ENCODE measurements at places on chromosomes 4 and X. TPM values are rescaled to one million over a fixed set of nuclear protein-coding genes. Genes with fewer than 3 reads are reported as not detected.

The DRD5 gene
- total RNA-seq, result not detected

The CXorf51A gene
- total RNA-seq, result not detected

The BEND2 gene
- not detected for total RNA-seq

The MCTS1 gene
- total RNA-seq, result 38.9 TPM

The MSANTD1 gene
- 0.59 TPM for total RNA-seq

GRCh38 chr4:63784822-63785221, 624.4 kb downstream of the TECRL start:
- no peak for DNase-seq

GRCh38 chr4:2341261-2341841, 77.1 kb downstream of the ZFYVE28 start:
- DNase-seq, result no peak

- DNase-seq, result peak; percentile 6
Measured at GRCh38 chr4:141077611-141078225, 55.6 kb downstream of the RNF150 start.

DNA sequence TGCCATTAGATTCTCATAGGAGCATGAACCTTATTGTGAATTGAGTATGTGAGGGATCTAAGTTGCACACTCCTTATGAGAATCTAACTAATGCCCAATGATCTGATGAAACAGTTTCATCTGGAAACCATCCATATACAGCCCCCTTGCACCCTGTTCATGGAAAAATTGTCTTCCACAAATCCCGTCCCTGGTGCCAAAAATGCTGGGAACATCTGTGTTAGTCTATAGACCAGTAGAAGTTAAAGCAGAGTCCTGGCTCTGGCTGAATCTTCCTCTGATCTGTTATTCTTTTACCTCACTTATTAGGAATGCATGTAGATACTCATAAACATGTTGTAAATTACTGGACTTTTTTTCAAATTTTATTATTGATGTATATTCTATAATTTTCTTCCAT, 29.2 kb downstream of the SULT1B1 start:
- DNase-seq, result no peak

DNA sequence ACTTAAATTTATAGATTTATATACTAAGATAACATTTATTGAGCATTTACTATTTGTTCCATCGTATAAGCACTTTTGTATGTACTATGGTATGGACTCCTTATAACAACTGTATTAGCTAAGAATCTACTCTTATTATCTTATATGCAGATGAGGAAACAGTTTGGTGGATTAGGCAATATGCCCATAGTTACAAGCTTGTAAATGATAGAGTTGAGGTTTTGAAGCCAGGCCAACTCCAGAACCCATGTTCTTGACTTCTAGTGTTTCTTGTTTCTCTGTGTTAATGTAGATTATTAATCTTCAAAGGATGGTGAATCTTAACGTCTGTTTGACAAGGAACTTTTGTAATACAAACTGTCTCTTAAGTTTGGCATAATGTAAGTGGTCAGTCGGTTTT, 71.3 kb downstream of the STIM2 start:
- no peak for DNase-seq

DNA sequence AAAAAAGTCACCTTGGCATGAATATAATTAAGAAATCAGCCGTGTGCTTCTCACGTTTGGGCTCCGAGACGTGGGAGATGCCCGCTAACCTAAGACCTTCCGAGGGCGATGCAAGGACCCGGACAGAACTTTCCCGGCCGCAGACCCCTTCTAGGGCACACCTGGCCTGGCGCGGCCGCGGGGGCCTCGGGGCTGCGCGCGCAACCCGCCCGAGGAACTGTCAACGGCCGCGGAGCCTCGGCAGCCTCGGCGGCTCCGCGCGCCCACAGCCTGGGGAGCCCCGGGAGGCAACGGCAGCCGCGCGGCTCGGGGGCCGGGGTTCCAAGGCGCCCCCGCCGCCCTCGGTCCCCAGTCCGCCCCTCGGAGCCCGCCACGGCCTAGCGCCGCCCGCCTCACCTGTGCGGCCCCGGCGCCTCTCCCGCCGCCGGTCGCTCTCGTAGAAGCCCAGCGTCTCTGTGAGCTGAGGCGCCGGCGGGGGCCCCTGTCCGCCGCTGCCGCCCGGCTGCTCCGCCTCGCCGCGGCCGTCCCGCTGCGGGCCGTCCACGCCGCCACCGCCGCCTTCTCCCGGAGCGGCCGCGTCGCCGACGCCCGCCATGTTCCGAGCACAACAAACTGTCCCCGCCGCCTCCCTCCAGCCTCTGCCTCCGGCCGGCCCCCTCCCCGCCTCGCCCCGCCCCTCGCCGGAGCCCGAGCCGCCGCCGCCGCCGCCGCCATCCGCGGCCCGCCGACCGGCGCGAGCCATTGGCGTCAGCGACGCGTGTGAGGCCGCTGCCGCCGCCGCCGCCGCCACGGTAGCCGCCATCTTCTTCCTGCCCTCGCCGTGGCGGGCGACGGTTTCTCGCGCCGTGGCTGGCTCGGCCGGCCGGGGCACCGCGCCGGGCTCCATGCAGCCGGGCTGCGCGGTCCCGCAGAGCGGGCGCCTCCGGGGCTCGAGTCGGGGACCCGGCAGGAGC, at the start of gene TAPT1:
Gene TAPT1, minus strand, starts transcription at position 609 of the 953 bp plus-strand sequence. Its CDS starts 14 bp downstream, at position 595.
- peak; percentile 97 for DNase-seq

GRCh38 chr4:89000844-89001360, 56.1 kb downstream of the FAM13A start:
- DNase-seq, result no peak

- DNase-seq, result no peak
Measured at GRCh38 chr4:149735796-149736195, 79.8 kb downstream of the IQCM start.
